ENCODE measurements at places on chromosomes 1 and 21.
A peak's percentile ranks its signal among the peaks of the same experiment; 100 is the strongest.

- DNase-seq = no peak
These were observed 182.2 kb downstream of the AMY1C start for GRCh38 chr1:103931891-103932290.

GRCh38 chr1:27974417-27974781 lies 14.6 kb downstream of the XKR8 start:
- no peak for DNase-seq

GRCh38 chr1:27668808-27669723 lies 2.9 kb downstream of the IFI6 start:
- DNase-seq = peak; percentile 88

DNA sequence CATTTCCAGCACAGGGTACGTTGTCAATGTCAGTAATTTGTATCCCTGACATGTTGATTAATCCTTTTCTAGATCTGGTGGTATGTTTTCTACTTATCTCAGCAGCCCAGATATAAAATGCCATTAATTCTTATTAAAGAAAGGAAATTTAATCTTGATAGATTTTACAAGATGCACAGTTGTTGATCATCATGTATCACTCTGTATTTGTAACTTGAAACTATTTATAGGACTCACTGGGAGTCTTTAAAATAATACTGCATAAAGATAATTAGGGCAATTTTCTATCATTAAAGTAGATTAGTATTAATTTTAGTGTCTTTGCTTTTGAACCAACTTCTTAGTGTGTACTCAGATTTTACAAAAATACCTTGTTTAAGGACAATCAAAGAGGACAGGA lies 84.9 kb downstream of the GREM2 start:
- no peak for DNase-seq

GRCh38 chr1:21329209-21329844 lies 39.1 kb upstream of the ECE1 start:
- DNase-seq = no peak

- no peak for DNase-seq
These were observed 8.6 kb upstream of the NKAIN1 start for GRCh38 chr1:31248276-31248675.

DNA sequence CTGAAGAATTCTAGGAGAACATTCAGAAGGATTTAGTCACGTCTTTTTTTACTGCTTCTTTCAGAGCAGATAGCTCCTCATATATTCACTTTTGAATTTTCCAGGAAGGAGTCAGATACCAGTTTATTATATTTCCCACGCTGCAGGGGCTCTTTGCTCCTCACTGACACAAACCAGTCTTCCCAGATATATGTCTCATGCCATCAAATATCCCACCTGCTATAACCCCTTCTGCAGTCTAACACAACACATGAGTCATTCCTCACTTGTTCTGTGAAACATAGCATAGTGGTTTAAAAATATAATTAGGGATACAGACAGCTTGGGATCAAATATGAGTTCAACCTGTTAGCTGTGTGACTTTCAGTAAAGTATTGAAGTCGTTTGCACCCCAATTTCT lies 251.7 kb upstream of the DPYD start:
- DNase-seq = no peak

- no peak for DNase-seq
These were observed 16.0 kb upstream of the OLIG1 start for GRCh38 chr21:33053951-33054350.

- DNase-seq = peak; percentile 62
These were observed 228.2 kb upstream of the USP24 start for GRCh38 chr1:55443175-55443915.

DNA sequence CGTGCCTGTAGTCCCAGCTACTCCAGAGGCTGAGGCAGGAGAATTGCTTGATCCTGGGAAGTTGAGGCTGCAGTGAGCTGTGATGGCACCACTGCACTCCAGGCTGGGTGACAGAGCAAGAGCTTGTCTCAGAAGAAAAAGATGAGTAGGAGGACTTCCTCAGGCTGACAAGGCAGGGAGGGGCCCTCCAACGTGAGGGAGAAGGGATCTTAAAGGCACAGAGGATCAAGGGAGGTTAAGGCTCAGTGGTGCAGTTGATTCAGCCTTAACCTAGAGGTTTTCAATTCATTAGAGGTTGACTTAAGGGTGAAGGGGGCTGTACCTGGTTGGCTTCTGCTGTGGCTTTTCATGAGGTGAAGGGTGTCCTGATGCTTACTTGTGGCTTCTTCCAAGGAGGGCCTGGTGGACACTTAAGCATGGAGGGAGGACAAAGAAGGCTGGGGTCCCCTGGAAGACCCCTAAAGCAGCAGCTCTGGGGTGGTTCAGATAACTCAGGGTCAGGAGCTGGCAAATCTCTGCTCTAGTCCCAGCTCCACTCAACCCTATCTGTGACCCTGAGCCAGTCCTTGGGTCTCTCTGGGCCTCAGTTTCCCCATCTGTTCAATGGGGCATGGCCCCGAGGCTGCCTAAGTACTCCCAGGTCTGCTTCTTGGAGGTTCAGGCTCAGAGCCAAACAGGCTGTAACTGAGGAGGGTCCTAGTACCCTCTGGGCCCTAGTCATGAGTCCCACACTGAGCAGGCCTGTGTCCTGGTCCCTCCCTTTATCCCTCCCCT lies 6.3 kb downstream of the EXTL1 start:
- DNase-seq = no peak

- no peak for DNase-seq
These were observed 119.6 kb downstream of the OMA1 start for GRCh38 chr1:58426918-58427317.

DNA sequence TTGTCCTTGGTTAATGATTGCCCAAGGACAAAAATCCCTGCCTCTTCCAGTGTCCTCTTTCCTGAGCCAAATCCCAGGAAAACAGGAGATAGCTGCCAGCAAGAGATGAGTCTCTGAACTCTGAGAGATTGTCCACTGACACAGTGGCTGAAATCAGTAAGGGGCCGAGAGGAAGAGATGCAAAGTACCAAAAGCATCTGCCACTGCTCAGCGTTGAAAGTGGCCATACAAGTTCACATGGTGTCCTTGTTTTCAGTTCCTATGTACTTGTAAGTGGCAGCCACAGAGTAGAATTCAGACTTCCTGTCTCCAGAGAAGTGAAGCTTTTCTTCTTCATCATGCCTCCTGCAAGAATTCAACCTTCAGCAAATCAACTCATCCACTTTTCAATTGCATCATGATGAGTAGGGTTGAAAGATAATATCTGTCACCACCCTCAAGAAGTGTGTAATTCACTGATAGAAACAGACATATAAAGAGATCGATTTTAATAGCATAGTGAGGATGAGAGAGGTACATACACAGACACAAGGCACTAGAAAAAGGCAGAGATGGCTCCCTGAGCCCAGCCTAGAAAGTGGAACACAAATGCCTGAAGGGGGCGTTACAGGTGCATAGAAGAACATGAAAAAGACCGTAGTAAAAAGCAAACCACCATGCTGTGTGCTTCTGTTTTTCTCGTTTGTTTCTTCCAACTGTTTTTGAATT lies 185.8 kb downstream of the MRPL39 start:
- no peak for DNase-seq

GRCh38 chr1:202834771-202835547 lies 24.2 kb downstream of the PCAT6 start:
- no peak for DNase-seq

GRCh38 chr1:18875107-18875795 lies 15.8 kb upstream of the TAS1R2 start:
- peak; percentile 86 for DNase-seq

DNA sequence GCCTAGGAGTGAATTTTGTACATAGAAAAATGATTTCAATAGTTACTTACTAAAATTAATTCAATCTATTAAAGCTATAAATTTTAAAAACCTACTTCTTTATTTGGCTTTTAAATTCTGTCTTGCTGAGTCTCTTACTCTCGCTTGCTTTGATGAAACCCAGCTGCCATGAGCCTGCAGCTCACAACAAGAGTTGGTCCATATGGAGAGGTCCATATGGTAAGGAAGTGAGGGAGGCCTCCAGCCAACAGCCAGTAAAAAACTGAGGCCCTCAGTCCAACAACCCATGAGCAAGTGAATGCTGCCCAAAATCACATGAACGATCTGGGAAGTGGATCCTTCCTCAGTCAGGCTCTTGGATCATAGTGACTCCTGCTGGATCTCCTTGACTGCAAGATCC lies 89.9 kb upstream of the CXADR start:
- no peak for DNase-seq

DNA sequence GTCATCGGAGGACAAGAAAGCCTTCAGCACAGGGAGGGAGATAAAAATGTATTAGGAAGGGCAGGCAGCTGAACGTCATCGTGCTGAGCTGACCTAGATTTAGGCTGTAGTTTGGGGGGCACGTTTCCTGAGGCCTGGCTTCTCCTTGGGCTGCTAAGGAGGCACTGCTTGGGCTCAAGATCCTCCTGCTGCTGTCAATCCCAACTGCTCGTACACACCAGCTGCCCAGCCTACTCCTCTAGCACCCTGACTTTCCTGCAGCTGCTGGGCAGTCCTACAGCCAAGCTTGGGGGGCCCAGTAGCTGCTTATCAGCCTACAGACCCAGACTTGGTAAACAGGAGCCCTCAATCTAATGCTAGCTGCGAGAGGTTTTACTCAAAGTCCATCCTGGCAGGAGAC lies 6.2 kb downstream of the TMEM35B start:
- DNase-seq = no peak

GRCh38 chr1:173128742-173129141 lies 78.0 kb upstream of the TNFSF18 start:
- no peak for DNase-seq

GRCh38 chr1:115089420-115090185 lies at the start of gene TSPAN2:
TSPAN2 (minus strand) TSS chr1:115089503; CDS start chr1:115089432, 71 bp downstream.
- DNase-seq = no peak

GRCh38 chr1:50425376-50426107 lies 2.3 kb upstream of the DMRTA2 start:
- DNase-seq = peak; percentile 54

DNA sequence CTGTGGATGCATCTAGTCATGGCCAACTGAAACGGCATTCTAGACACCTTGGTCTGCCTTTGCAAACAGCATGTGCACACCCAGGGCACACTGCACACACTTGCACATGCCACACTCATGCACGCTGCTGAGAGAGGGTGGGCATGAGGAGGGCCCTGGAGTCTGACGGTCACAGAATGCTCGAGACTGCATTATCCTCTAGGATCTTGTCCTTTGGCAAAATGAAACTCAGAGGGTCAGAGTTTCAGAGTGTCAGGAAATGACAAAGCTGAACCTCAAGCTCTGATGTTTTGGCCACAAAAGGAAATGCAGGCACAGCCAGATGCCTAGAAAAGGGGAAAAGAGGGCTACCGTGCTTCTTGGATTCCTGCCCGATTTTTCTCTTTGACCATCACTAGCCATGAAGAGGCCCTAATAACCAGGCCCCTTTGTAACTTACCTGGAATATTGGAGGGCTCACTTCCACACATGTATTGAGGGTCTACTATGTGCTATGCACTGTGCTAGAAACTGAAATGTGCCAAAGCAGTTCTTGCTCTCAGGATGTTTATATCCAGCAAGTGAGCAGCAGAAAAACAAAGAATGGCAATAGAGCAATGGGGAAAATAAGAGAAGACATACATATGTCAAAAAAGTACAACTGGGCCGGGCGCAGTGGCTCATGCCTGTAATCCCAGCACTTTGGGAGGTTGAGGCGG lies 65.4 kb downstream of the TOMM20 start:
- peak; percentile 32 for DNase-seq

- DNase-seq = no peak
These were observed 821 bp downstream of the MASP2 start for GRCh38 chr1:11046270-11046566.

DNA sequence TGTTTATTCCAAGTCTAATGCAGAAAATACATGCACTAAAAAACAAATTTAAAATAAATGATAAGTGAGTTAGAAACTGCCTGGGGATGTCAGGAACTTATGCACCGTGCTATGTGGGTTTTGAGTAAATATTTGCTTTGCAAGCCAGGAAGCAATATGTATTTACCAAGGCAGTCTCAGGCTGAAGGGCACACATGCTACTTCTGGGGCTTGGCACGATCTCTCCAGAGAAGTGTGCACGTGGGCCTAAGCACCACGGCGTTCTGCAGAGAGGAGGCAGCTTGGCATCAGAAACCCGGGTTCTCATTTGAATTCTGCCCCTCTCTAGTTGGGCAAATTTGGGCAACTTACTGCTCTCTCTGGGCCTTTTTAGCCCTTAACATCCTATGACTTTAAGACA lies 72.6 kb upstream of the ROR1 start:
- no peak for DNase-seq

DNA sequence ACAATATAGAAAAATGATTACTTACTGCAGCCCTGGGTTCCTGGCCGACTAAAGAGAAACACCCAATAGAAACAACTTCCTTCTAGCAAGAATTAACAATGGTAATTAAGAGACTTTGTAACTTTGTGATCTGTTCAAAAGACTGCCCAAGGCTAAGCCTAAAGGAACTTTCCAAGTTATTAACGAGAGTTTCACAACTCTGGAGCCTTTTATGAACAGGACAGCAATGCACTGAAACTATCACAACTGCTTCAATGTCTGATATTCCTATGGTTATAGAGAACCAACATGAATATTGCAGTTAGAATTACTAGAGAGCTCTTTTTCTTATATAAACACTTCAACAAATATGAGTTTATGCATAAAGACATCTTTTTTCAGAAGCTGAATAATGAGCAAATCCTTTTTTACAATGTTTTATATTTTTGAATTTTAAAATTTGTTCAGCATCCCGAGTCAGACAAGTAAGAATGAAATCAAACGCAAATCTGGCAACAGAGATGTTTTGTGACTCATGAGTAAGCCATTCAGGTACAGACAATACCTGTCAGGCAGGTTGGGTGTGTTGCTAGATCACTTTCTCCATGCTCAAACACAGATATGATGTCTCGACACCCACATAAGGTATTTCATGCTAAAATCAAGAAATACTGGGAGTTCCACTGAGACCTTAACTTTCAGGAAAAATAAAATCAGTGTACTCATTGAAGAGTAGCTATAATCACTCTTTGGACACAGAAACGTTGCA lies 22.2 kb upstream of the KCNJ15 start:
- DNase-seq = no peak

DNA sequence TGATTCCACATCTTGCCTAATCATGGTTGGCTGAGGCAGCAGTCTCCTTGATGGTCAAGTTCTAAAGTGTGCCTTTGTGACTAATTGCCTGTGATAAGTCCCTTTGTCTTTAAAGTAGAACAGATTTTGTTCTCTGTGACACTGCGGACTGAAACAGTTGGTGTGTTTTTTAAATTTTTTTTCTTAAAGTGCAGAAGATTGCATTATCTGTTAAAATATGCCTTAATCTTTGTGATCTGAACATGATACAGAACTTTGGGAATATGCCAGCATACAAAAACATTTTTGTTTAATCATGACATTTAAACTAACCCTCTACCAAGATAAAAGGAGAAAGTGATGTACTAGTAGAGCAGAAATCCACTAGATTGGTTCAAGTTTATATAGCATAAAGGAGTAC lies 1260.6 kb upstream of the ADGRL2 start:
- no peak for DNase-seq

- no peak for DNase-seq
These were observed 38.4 kb upstream of the SAMSN1 start for GRCh38 chr21:14584357-14585095.

DNA sequence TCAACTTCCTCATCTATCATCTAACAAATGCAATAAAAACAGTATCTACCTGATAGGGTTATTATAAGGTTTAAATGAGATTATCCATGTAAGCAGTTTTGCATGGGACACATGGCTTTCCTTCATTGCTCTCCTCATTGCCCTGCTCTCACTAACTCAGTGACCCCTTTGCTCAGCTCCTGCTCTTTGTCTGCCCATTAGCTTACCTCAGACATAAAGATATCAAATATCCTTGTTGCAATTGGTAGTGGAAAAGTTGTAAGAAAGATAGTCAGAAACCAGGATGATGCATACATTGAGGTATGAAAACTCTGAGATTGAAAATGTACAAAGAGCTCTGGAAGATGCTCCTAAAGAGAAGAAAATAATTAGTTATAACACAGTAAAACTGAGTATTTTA lies 89.8 kb downstream of the EVI5 start:
- DNase-seq = no peak

- peak; percentile 80 for DNase-seq
These were observed 500 bp downstream of the EPHA10 start for GRCh38 chr1:37764414-37764825.
